ENCODE measurements at places on chromosomes 2 and 18. TPM values are rescaled to one million over a fixed set of nuclear protein-coding genes. Genes with fewer than 3 reads are reported as not detected.

DNA sequence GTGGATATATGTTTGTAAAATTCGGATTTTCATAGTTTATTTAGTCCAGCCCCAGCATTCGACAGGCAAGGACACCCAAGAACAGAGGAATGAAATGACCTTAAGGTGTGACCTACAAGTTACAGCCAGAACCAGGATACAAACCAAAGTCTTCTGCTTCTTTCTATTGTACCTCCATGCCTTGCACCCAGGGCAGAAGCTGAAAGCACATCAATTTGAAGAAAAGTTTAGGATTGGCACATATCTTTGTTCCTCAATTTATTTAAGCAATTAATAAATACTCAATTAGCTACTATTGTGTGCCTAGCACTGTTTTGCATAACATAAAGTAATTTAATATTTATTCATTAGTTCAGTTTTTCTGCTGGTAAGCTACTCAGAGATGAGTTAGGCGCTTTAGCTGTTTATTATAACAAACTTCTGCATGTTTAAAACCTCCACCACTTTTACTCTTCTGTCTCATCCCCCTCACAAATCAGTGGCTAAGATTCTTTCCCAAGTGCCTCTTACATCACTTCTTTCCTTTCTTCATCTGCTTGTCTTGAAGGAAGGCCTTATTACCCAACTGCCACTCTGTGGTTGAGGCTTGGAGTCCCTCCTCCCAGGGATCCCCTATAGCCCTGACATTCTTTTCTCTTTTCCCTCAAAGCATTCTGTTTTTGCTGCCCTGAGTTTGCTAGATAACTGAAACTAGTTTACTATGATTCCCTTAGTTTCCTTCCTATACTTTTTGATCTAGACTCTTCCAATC lies 37.1 kb upstream of the DARS1 start:
- DNase-seq: no peak

DNA sequence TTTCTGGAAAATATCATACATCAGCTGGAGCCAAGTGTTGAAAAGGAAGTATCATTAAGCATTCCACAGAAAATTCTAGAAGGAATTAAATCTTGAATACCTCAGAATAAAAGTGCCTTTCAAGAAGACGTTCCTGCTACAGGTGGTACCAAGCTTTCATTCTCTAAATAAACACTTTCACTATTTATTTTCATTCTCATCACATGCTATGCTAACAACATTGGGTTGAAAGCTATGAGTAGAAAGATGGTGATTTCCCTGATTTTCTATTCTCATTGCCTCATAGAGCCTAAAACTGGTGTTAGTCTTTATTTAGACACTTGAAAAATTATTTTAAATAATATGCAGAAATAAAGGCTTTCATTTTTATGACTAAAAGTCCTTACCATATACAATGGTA lies 324.7 kb downstream of the LRP1B start:
- DNase-seq: no peak

GRCh38 chr18:28576941-28577340 lies 400.0 kb upstream of the CDH2 start:
- no peak for DNase-seq

GRCh38 chr2:96359866-96360265 lies 24.3 kb downstream of the NCAPH start:
- DNase-seq: no peak

DNA sequence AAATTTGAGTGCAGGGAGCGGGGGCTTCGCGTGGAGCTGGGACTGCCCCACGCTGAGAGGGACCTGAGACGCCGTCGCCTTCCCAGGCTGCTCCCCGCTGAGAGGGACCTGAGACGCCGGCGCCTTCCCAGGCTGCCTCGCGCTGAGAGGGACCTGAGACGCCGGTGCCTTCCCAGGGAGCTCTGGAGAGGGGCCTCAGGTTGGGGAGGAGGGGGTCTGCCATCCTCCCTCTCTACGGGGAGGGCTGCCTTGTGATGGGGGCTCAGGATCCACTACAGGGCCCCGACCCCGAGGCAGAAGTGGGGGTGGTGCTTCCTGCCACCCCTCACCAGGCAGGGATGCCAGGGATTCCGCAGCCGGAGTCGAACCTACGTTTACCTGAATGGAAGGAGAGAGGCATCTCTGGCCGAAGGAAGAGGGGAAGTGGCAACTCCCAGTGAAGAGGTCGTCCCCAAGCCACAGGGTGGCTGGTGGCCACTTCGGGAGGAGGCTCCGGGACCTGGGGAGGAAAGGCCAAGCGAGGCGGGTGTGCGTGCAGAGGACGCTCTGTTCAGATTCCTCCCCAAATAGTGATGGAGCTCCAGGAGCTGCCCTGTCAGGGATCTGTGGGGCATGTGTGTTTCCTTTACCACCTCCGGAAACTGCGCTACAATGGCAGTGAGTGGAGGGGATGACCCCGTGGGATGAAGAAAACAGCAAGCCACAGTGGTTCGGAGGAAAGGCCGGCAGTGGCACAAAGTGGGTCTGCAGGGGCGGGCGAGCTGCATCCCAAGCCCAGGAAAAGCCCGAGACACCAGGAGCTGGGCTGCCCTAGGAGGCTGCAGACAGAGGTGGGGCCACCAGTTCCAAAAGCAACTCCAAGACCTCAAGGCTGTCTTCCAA lies 108.2 kb upstream of the CTDP1 start:
- DNase-seq: no peak

DNA sequence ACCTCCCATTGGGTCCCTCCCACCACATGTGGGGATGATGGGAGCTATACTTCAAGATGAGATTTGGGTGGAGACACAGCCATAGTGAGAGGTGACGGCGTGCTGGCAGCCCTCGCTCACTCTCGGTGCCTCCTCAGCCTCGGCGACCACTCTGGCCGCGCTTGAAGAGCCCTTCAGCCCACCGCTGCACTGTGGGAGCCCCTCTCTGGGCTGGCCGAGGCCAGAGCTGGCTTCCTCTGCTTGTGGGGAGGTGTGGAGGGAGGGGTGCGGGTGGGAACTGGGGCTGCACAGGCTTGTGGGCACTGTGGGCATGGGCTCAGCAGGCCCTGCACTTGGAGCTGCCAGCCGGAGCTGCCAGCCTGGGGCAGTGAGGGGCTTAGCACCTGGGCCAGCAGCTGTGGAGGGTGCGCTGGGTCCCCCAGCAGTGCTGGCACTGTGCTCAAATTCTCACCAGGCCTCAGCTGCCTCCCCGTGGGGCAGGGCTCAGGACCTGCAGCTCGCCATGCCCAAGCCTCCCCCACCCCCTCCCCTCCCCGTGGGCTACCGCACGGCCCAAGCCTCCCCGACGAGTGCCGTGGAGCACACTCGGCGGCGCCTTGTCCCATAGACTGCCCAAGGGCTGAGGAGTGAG lies 73.0 kb downstream of the SERPINB8 start:
- DNase-seq: no peak

- peak; percentile 65 for DNase-seq
Observed at GRCh38 chr2:10124538-10125045, 2.1 kb downstream of the RRM2 start.

- DNase-seq: no peak
Observed at GRCh38 chr18:63868546-63868945, 19.0 kb upstream of the SERPINB2 start.

GRCh38 chr2:6562771-6563170 lies 302.9 kb downstream of the CMPK2 start:
- no peak for DNase-seq

- no peak for DNase-seq
Observed at GRCh38 chr2:8151888-8152287, 530.0 kb upstream of the ID2 start.

GRCh38 chr2:207847807-207848544 lies 78.3 kb upstream of the FZD5 start:
- no peak for DNase-seq

DNA sequence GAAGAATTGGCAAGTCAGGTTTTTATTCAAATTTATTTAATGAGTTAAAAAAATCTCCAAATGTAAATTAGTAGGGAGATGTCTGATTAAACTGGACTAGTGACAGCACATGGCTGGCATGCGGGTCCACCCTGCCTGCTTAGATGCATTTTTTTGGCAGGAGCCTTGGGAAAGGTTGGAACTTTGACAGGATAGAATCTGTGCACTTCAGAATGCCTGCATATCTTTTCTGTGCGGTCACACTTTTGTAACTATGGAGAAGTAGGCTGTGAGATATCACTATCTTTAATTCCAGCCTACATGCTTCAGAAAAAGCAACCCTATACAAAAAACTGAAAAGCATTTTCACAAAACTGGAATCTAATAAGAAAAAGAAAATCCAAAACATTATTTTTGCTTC lies 317.8 kb downstream of the MBD2 start:
- no peak for DNase-seq

DNA sequence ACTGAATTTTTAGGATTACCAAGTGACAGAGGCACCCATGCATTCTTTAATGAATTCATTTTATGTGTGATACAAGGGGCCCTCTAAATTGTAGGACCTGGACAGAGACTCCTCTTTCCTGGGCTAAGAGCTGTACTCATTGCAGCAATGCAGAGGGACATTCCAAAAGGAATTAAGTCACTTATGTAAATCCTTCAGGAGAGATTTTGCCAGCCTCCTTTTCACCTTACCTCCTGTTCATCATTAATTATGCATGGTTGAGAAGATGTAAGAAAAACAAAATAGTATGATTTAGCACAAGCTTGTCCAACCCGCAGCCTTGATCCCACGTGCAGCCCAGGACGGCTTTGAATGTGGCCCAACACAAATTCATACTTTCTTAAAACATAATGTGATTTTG lies 84.5 kb upstream of the TANK start:
- DNase-seq: no peak

DNA sequence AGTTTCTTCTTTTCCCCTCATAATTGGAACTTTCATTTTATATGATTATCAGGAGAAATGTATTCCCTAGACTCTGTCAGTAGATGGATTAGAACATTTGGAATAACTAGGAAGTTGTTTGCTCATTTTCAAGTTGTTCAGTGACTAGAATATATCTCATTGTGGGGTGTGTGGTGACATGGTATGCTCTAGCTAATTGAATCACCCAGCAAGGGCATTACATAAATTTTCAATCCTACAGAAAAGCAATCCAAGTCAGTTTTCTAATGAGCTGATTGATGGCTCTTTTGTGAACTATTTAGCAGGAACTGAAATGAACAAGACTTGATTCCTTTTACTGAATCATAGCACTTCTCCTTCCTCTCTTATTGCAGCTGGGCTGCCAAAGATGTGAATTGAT lies 461.4 kb downstream of the TGIF1 start:
- no peak for DNase-seq

GRCh38 chr2:233758849-233759248 lies 1.2 kb upstream of the UGT1A1 start:
- no peak for DNase-seq

DNA sequence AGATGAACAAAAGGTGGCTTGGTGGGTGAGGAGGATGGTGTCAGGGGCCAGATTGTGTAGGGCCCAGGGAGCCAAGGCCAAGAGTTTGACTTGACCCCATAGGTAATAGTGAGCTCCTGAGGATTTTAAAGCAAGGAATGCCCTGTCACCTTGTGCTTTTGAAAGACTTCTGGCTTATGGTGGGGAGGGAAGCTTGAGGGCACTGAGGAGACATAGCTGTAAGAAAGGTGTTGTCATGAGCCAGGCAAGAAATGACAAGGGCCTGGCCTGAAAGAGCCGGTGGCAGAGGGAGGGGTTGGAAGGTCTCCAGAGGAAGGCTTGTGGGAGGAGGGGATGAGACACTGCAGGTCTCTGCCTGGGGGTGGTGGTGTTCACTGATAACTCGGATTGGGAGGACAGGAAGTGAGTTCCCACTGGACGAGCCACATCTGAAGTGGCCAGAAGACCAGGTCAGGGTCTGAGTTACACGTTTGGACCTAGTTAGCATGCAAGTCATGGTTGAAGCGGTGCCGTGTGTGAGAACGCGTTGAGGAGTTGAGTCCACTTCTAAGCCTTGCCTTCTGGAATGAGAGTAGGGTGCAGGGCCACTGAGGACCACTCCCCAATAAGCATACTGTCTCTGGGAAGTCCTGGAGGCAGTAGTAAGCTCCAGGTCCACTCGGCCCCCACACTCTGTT lies 64.3 kb downstream of the TET3 start:
- no peak for DNase-seq

GRCh38 chr2:230068016-230068650 lies 591 bp downstream of the SLC16A14 start:
- peak; percentile 39 for DNase-seq

GRCh38 chr2:25964891-25965290 lies 17.4 kb downstream of the KIF3C start:
- DNase-seq: peak; percentile 46

- DNase-seq: no peak
Observed at GRCh38 chr2:202037086-202037485, 3.4 kb downstream of the FZD7 start.

- DNase-seq: no peak
Observed at GRCh38 chr2:25000503-25001324, 29.0 kb upstream of the DNAJC27 start.

DNA sequence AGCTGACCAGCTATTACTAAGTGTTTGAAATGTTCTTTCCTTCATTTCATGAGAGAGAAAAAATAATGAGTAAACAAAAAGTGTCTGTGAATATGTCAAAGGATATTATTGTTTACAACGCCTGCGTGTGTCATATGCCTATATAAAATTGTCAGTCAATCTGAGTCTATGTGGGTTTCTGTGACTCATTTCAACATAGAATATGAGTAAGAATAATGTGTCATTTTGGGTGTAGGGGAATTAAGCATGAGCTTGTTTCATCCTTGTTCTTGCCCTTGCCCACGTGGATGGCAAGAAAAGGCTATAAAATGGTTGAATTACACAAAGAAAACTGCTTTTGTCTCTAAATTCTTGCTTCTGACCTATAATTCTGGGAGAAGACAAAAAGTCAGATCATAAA lies 466.0 kb downstream of the PTH2R start:
- DNase-seq: no peak

GRCh38 chr2:228273159-228273558 lies 91.7 kb upstream of the SPHKAP start:
- no peak for DNase-seq

DNA sequence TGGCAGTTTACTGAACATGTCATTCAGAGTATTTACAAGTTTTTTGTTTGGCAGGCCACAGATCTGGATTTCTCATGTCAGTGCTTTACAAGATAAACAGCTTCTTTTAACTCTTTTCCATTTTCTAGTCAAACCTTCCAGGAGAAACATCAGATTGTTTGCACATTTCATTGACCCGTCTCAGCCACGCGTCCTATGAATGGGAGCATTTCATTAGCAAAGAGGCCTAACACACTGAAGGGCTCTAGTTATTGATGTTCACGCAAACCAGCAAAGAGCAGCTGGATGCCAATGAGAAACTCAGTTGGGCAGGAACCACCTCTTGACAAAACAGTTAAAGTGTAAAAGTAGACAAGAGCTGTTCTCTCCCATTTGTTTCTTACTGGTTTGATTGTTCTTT lies 29.2 kb upstream of the MFF start:
- DNase-seq: no peak

DNA sequence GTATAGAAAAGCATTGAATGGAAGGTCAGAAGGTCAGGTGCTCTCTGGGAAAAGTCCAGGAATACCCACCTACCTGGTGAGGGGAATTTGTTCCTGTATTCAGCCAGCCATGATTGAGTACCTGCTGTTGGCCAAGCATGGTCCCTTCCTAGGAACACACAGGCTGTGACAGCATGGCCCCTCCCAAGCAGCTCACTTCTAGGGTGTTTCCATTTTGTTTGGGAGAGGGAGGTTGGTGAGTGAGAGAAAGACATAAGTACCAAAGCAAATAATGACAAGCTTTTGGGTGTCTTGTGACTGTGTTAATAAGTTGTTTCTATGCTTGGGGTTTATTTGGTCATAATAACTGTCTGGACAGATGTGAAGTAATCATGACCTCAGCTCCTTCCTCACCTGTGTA lies 46.3 kb downstream of the CABLES1 start:
- no peak for DNase-seq

Gene CD302
- total RNA-seq: 38.0 TPM

Gene UBXN2A
- 20.4 TPM for total RNA-seq

Gene FBXO36
- total RNA-seq: 0.94 TPM

Gene CHCHD5
- total RNA-seq: 20.7 TPM

Gene GCG
- total RNA-seq: 36.9 TPM

Gene SOCS6
- total RNA-seq: 38.8 TPM

Gene UGT1A5
- not detected for total RNA-seq
